ENCODE measurements at places on chromosomes 7 and 10.

GRCh38 chr10:94223702-94224370 lies 138.9 kb downstream of the NOC3L start:
- H3K27me3 ChIP-seq, result no peaks in the 10 kb centered on the region
- DNase-seq, result no peak
- no peaks in the 10 kb centered on the region for H3K4me1 ChIP-seq
- H3K36me3 ChIP-seq, result no peaks in the 10 kb centered on the region
- no peak overlapping the region for H3K27ac ChIP-seq
- no peak overlapping the region for H3K4me3 ChIP-seq

DNA sequence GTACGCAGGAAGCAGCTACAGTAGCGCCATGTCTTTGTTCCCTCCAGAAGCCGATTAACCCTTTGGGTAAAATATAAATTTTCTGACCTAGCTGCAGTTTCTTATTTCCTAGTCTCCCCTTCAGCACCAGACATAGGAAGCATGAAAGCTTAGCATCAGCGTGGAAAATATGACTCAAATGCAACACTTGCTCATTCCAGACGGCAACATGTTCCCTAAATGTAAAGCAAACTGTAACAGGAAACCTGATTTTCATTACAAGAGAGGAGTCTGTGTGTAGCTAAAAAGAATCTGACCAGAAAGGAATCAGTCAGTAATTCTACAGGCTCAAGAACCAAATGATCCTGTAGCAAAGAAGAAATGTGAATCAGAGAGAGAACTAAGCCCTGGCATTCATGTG lies 219.2 kb downstream of the C7orf25 start:
- DNase-seq, result no peak
- no peak overlapping the region for H3K4me3 ChIP-seq
- H3K27ac ChIP-seq, result no peak overlapping the region
- H3K36me3 ChIP-seq, result no peaks in the 10 kb centered on the region
- peaks cover 9% of the 10 kb centered on the region for H3K4me1 ChIP-seq

GRCh38 chr10:118026936-118027335 lies 19.8 kb downstream of the RAB11FIP2 start:
- DNase-seq, result no peak
- no peaks in the 10 kb centered on the region for H3K27me3 ChIP-seq
- H3K36me3 ChIP-seq, result no peaks in the 10 kb centered on the region
- H3K27ac ChIP-seq, result no peak overlapping the region
- H3K4me3 ChIP-seq, result no peak overlapping the region
- peaks cover 18% of the 10 kb centered on the region for H3K4me1 ChIP-seq

GRCh38 chr7:98993024-98993897 lies 114.9 kb downstream of the TRRAP start:
- H3K4me1 ChIP-seq, result no peaks in the 10 kb centered on the region
- H3K36me3 ChIP-seq, result peaks cover 34% of the 10 kb centered on the region
- H3K4me3 ChIP-seq, result no peak overlapping the region
- H3K27ac ChIP-seq, result no peak overlapping the region
- no peak for DNase-seq

DNA sequence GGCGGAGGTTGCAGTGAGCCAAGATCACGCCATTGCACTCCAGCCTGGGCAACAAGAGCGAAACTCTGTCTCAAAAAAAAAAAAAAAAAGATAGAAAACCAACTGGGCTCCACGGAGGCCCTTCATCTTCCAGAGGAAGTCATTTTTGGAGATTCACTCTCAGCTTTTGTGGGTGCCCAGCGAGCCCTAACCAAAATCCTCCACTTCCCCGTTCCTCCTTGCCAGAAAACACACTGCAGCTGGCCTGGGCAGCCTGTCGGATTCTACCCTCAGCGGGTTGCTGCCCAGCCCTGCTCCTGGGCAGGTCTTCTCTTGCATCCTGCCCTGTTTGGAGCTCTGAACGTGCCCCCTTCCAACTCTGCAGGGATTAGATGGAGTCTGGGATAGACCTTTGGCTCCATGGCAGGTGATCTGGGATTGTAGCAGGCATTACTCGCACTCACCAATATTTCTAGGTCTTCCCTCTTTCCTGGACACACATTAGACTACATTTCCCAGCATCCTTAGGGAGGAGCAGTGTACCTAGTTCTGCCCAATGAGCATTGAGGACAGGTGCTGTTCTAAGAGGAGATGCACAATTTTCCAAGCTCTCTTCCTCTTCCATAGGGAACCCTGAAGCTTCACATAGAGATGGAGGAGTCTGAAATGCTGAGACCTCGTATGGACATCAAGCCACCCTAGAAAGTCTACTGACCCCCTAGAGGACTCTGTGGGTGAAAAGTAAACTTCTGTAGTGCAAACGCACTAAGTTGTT lies 4.6 kb downstream of the GRID2IP start:
- H3K27ac ChIP-seq, result no peak overlapping the region
- no peak overlapping the region for H3K4me3 ChIP-seq
- H3K4me1 ChIP-seq, result no peaks in the 10 kb centered on the region
- H3K27me3 ChIP-seq, result no peaks in the 10 kb centered on the region
- DNase-seq, result no peak

- no peaks in the 10 kb centered on the region for H3K4me1 ChIP-seq
- no peaks in the 10 kb centered on the region for H3K27me3 ChIP-seq
- H3K4me3 ChIP-seq, result no peak overlapping the region
- no peak overlapping the region for H3K27ac ChIP-seq
- no peaks in the 10 kb centered on the region for H3K36me3 ChIP-seq
These were observed 337.8 kb downstream of the ADARB2 start for GRCh38 chr10:1399431-1400100.

- DNase-seq, result no peak
- H3K27ac ChIP-seq, result no peak overlapping the region
- H3K4me1 ChIP-seq, result no peaks in the 10 kb centered on the region
- peaks cover 100% of the 10 kb centered on the region for H3K36me3 ChIP-seq
- no peaks in the 10 kb centered on the region for H3K27me3 ChIP-seq
- H3K4me3 ChIP-seq, result no peak overlapping the region
These were observed 38.7 kb downstream of the DAGLB start for GRCh38 chr7:6409091-6409490.

DNA sequence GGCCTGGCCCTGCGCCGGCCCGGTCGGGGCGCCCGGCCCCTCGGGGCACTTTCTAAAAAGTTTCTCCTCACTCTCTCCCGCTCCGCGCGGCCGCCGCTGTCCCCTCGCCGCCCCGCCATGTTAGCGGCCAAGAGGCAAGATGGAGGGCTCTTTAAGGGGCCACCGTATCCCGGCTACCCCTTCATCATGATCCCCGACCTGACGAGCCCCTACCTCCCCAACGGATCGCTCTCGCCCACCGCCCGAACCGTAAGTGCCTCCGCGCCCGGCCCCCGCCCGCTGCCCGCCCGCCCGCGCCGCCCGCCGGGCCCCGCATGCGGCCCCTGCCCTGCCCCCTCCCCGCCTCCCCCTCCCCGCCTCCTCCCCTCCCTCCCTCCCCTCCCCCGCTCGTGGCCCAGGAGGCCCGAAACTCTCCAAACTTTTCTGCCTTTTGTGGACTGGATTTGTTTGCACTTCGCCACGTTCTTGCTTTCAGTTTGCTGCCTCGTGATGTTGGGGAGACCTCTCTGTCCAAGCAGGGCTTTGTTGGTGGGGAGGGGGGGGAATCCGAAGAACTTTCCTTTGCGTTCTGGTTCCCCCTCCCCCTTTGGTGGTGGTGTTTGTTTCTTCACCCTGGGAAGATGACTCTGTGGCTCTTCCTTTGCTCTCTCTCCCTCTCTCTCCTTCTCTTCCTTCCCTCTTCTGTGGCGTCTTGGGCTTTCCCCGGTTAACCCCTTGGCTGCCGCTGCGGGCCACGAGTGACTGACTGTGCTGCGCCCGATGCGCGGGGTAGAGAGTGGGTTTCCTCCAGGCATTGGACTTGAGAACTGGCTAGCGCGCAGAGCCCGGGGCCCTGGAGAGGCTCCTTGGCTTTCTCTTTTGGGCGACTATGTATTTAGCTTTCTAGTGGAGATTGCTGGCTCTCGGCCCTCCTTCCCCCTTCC lies 1.6 kb downstream of the TCF7L2 start:
- H3K27me3 ChIP-seq, result no peaks in the 10 kb centered on the region
- peak; percentile 62 for DNase-seq
- no peaks in the 10 kb centered on the region for H3K4me1 ChIP-seq
- peak overlapping the region; percentile 86 for H3K27ac ChIP-seq
- H3K36me3 ChIP-seq, result no peaks in the 10 kb centered on the region
- peak overlapping the region; percentile 56 for H3K4me3 ChIP-seq

DNA sequence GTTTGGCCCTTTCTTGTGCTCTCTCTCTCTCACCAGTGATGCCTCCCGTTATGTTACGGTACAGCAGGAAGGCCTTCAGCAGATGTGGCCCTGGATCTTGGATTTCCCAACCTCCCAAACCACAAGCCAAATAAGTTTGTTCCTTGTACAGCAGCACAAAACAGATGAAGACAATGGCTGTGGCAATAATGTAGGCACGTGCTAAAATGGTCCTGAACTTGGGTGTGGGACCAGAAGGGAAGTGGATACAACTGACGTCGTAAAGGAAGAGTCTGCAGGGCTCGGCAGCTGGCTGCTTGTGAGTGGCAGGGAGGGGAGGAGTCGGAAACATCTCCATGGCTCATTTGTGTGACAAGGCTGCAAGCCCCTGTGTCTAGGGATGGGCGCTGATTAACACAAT lies 26.8 kb downstream of the PROSER2 start:
- H3K4me1 ChIP-seq, result no peaks in the 10 kb centered on the region
- H3K27ac ChIP-seq, result no peak overlapping the region
- no peaks in the 10 kb centered on the region for H3K27me3 ChIP-seq
- DNase-seq, result peak; percentile 30

- H3K27me3 ChIP-seq, result no peaks in the 10 kb centered on the region
- H3K27ac ChIP-seq, result no peak overlapping the region
- no peak overlapping the region for H3K4me3 ChIP-seq
These were observed 69.8 kb downstream of the HDAC9 start for GRCh38 chr7:18565337-18565736.

GRCh38 chr7:18861514-18862118 lies 255.8 kb downstream of the TWIST1 start:
- no peak overlapping the region for H3K4me3 ChIP-seq
- H3K36me3 ChIP-seq, result no peaks in the 10 kb centered on the region
- no peaks in the 10 kb centered on the region for H3K27me3 ChIP-seq
- DNase-seq, result no peak
- peaks cover 5% of the 10 kb centered on the region for H3K4me1 ChIP-seq

DNA sequence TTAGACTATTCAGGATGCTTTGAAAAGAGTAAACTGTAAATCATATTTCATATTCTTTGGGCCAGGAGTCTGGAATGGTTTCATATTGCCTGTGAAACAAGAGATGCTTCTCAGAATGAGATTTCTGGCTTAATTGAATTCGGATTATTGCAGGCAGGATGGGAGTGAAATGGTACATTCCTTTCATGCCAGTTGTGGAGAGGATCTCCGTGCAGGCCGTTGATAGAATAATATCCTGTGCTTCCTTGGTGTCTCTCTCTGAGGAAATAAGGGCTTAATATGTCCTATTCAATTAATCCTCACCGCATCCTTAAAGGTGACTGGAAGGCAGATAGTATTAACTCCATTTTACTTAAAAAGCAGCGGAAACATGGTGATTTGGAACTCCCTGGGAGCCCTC lies 56.6 kb downstream of the CUX1 start:
- no peak overlapping the region for H3K27ac ChIP-seq
- no peak for DNase-seq
- H3K27me3 ChIP-seq, result no peaks in the 10 kb centered on the region

GRCh38 chr10:6461961-6462360 lies 118.1 kb downstream of the PRKCQ start:
- no peaks in the 10 kb centered on the region for H3K27me3 ChIP-seq
- no peak overlapping the region for H3K27ac ChIP-seq
- no peak overlapping the region for H3K4me3 ChIP-seq
- no peaks in the 10 kb centered on the region for H3K36me3 ChIP-seq
- DNase-seq, result no peak

DNA sequence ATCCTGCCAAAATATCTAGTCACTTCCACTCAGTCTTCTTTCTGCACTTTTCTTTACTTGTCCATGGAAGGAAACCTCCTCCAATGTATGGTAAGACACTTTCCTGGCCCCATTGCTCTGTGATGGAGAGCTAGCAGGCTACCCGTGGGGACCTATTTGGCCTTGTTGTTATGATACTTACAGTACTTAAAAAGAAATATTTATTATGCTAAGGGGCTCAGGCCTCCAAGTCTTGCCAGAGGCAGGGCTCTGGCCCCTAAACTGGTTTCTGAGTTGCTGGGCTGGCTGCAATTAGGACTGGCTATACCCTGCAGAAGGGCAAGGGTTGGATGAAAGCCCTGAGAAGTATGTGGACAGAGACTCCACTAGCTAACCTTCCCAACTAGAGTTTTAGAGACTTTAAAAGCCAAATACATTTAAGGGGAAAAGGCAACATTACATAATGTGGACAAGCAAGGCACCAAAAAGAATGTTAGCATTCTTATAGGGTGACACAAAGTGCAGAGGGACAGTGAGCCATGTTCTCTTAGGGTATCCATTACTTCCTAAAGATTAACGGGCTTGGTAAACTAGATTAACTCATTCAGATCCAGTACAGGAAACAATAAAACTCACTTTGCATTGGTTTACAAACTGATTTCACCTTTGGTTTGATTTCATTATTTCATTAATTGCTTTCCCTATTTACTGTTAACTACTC lies 84.9 kb upstream of the INHBA start:
- no peak for DNase-seq
- H3K4me3 ChIP-seq, result no peak overlapping the region
- H3K27me3 ChIP-seq, result no peaks in the 10 kb centered on the region
- H3K36me3 ChIP-seq, result no peaks in the 10 kb centered on the region
- no peaks in the 10 kb centered on the region for H3K4me1 ChIP-seq

GRCh38 chr10:129411772-129412171 lies 55.3 kb upstream of the MGMT start:
- H3K4me3 ChIP-seq, result no peak overlapping the region
- DNase-seq, result no peak
- H3K36me3 ChIP-seq, result no peaks in the 10 kb centered on the region

- H3K4me1 ChIP-seq, result no peaks in the 10 kb centered on the region
- no peaks in the 10 kb centered on the region for H3K36me3 ChIP-seq
- H3K27ac ChIP-seq, result no peak overlapping the region
These were observed 132.4 kb upstream of the FOXK1 start for GRCh38 chr7:4549681-4550080.

- no peaks in the 10 kb centered on the region for H3K4me1 ChIP-seq
- no peak overlapping the region for H3K4me3 ChIP-seq
- H3K27me3 ChIP-seq, result no peaks in the 10 kb centered on the region
- H3K36me3 ChIP-seq, result no peaks in the 10 kb centered on the region
These were observed 193.2 kb upstream of the HABP2 start for GRCh38 chr10:113359655-113360054.

GRCh38 chr10:14613588-14613920 lies 161.1 kb downstream of the FAM107B start:
- H3K27ac ChIP-seq, result no peak overlapping the region
- H3K4me3 ChIP-seq, result no peak overlapping the region
- DNase-seq, result no peak
- no peaks in the 10 kb centered on the region for H3K36me3 ChIP-seq

GRCh38 chr10:62248465-62248864 lies 20.2 kb downstream of the RTKN2 start:
- H3K27ac ChIP-seq, result no peak overlapping the region
- H3K4me3 ChIP-seq, result no peak overlapping the region
- H3K36me3 ChIP-seq, result no peaks in the 10 kb centered on the region
- DNase-seq, result no peak
- no peaks in the 10 kb centered on the region for H3K27me3 ChIP-seq
- peaks cover 15% of the 10 kb centered on the region for H3K4me1 ChIP-seq
